Hypothalamus (tissue), 51 donors: ENCODE measurements at places on chromosomes 1 and 21.

DNA sequence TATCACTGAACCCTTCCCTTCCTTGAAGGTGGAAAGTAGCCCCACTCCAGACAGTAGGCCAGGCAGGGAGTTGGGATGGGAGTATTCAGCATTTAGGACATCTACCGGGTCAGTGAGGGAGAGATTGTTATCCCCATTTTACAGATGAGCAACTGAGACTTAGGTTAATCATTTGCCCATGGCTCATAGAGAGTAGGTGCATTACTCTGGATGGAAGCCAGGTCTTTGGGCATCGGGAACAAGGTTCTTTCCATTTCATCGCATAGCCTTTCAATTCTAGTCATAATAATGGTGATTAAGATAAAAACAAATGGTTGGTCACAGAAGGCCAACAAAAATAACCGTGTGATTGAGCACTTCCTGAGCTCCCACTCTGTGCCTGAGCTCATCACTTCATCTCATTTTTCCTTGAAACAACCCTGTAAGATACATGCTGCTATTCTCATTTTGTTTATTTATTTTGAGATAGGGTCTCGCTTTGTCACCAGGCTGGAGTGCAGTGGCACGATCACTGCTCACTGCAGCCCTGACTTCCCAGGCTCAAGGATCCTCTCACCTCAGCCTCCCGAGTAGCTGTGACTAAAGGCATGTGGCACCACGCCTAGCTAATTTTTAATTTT, 64.8 kb downstream of the NAV1 start:
- DNase-seq = no peak

DNA sequence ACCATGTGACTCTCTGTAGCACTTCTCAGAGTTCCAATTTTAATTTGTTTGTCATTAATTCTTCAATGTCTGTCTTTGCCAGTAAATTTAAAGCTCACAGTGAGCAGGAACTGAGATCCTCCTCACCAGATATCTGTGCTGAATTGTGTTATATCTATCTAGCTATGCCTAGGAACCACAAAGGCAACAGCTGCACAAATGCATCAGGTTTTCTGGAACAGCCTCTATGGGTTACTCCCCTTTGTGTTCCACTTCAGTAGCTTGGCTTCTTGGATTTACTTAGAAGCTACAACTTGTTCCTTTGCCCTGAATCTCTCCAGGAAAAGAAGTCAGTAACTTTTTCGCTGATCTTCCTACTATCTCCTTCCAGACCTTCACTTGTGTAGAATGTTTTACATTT, 1237.8 kb upstream of the ADGRL4 start:
- DNase-seq = no peak

GRCh38 chr1:2231532-2232254, 3.6 kb downstream of the SKI start:
- peak; percentile 73 for DNase-seq

- DNase-seq = no peak
Observed at GRCh38 chr1:31658721-31659120, 14.0 kb upstream of the PEF1 start.

DNA sequence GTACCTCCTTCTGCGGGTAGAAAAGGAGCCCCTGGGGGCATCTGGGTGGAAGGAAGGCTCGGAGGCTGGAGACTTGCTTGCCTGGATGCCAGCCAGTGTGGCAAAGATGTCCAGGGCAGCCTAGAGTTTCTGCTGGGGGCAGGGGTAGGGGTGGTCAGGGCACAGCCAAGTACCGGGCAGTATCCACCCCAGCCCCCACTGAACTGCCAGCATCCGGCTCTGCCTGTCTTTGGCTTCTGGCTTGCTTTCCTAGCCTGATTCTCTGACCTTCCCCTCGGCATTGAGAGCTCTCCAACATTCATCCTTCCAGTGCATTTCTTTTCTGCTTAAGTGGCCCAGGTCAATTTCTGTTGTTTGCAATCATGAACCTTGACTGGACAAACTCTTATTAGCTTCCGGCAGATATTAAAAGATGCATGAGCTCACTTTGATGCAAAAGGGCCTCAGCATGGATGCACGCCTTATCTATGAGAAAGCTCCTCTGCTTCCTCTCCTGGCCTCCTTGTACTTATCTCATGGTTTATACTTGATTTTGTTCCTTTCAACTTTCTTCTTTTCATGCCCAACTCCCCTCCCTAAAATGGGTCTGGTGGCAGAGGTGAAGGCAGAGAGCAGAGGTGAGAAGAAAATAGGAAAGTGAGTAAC, 116.9 kb downstream of the HLCS start:
- no peak for DNase-seq

GRCh38 chr1:220699044-220699443, 8.9 kb downstream of the C1orf115 start:
- no peak for DNase-seq

DNA sequence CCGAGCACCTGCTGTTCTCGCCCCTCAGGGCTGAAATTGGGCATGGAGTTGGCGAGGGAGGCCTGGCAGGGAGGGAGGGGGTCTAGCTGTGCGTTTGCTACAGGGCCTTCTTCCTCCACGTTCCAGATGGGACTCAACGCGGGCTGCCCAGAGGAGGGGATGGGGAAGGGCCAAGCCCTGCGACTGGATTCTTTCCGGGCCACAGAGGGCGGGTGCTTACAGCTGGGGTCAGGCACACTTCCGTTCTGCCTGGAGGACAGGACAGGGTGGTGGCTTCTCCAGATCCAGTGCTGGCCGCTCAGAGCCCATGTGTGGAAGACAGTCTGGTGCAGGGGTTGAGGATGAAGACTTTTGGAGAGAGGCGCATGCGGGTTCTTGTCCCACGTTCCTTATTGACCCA, 90.0 kb downstream of the EDEM3 start:
- no peak for DNase-seq

GRCh38 chr1:244234009-244234643, 183.0 kb downstream of the ZBTB18 start:
- no peak for DNase-seq

DNA sequence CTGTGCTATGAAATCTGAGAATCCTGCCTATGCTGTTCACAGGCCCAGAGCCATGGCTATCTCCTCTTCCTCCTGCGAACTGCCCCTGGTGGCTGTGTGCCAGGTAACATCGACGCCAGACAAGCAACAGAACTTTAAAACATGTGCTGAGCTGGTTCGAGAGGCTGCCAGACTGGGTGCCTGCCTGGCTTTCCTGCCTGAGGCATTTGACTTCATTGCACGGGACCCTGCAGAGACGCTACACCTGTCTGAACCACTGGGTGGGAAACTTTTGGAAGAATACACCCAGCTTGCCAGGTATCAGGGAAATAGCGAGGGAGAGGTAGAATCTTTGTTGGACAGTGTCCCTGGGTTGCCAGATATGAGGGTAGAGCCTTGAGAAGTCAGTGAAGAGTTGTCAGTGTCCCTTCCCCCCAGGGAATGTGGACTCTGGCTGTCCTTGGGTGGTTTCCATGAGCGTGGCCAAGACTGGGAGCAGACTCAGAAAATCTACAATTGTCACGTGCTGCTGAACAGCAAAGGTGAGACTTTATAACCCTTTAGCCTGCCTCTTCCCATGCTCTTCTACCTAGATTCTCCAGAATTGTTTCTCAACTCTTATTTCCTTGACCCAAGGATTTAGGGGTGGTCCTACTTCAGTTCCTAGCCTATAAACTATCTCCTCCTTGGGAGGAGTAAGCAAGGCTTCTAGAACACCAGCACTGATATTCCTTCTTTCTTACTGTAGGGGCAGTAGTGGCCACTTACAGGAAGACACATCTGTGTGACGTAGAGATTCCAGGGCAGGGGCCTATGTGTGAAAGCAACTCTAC, 1.4 kb downstream of the NIT1 start:
- no peak for DNase-seq
